Activated gamma-delta T cell treated with anti-CD3 and anti-CD28 coated beads, Interleukin-2, amount 50 U/mL, for 16 hours (primary cell): ENCODE measurements at places on chromosomes 1 and 21.

- DNase-seq: no peak
Observed at GRCh38 chr1:76942549-76942948, 75.3 kb downstream of the ST6GALNAC5 start.

- DNase-seq: no peak
Observed at GRCh38 chr1:234626391-234626790, 16.4 kb upstream of the IRF2BP2 start.

DNA sequence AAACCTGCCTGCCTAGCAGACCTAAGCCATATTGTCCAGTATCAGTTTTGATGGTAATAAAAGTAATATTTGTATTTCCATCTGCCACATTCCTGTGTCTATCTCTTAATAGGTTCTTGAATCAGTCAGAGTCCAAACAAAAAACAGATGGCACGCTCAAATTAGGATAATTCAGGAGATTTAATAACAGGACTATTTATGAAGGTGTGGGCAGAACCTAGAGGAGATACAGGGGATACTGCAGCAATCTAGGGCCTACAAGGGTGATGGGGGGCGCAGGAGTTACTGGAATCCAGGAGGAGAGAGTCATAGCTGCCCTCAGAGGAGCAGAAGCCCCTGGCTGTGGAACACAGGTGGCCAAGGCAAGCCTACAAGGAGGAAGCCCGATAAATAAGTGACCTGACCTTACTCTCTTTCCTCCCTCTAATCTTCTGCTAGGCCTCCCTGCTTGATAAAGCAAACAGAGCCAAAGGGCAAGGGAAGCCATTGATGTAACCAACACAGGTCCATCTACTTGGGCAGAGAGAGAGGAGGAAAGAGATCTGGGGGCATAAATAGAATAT, 11.9 kb upstream of the HYI start:
- no peak for DNase-seq

DNA sequence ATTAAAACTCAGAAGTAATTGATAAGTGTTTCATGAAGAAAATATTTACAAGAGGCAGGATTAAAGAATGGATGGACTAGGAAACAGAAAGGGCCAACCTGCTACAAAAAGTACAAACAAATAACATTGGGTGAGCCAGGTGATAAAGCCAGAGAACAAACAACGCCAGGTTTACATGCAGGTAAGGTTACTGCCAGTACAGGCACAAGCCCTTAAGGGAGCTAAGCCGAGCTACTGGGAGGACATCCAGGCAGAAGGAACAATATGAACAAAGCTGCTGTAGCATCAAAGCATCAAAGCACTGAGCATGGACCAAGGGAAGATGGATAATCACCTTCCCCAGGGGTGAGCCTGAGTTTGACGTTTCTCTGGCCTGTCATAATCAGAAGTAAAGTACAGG, 380.7 kb downstream of the SEC16B start:
- DNase-seq: no peak

DNA sequence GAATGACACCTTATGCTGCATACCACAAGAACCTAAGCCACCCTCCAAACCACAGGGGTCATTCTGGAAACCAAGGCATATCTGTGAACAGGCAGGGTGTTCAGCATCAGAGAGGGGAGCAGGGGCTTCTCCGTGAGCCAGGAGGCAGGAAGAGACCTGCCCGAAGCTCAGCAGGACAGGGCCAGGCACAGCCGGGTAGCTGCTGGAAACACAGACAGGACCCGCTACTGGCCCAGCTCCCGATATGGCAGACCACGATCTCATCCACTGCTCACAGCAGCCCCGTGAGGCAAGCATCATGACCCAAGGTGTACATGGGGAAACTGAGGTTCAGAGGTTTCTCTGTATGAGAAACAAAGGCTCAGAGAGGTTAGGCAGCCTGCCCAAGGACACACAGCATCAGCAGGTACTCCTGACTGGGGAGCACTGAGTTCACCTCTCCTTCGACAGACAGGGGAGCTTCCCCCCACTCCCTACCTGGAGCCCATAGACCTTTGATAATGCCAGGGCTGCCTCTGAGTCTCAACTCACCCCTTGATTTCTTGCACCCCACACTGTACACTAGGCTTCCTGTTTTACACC, 317.7 kb downstream of the MATN1 start:
- no peak for DNase-seq

DNA sequence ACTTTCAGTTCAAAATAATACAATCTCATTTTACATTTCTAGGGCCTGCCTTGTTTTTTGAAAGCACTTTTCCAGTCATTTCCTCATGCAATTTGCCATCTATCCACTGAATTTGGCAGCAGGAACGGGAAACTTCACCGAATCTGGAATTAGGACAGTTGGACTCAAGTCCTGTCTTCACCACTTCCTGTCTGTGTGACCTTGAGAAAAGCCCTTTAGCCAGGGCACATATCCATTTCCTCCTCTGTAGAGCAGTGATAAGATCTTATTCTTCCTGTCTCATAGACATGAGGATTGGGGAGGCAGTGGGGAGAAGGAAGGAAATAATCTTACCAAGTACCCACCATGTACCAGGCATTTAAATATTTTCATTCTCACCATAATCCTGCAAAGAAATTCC, 12.0 kb downstream of the VAV3 start:
- no peak for DNase-seq

DNA sequence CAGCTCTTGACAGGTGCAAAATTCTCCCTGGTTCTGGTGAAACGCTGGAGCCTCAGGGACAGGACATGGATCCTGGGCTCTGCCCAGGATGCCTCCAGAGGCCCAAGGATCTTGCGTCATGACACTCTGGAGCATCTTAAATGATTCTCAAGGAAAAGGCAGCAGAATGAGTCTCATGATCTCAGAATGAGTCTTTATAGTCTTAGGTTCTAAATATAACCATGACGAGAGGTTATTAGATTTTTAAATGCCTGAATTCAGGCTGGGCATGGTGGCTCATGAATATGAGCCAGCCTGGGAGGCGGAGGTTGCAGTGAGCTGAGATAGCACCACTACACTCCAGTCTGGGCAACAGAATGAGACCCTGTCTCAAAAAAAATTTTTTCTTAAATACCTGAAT, 55.5 kb downstream of the ECE1 start:
- DNase-seq: no peak

GRCh38 chr1:218683242-218683641, 338.1 kb downstream of the TGFB2 start:
- DNase-seq: no peak

GRCh38 chr1:198747127-198747526, 108.3 kb downstream of the PTPRC start:
- DNase-seq: no peak

DNA sequence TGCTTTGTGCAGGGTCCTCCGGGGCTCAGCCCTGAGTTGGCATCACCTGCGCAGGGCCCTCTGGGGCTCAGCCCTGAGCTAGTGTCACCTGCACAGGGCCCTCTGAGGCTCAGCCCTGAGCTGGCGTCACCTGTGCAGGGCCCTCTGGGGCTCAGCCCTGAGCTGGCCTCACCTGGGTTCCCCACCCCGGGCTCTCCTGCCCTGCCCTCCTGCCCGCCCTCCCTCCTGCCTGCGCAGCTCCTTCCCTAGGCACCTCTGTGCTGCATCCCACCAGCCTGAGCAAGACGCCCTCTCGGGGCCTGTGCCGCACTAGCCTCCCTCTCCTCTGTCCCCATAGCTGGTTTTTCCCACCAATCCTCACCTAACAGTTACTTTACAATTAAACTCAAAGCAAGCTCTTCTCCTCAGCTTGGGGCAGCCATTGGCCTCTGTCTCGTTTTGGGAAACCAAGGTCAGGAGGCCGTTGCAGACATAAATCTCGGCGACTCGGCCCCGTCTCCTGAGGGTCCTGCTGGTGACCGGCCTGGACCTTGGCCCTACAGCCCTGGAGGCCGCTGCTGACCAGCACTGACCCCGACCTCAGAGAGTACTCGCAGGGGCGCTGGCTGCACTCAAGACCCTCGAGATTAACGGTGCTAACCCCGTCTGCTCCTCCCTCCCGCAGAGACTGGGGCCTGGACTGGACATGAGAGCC, 22.7 kb downstream of the COL6A1 start:
- DNase-seq: no peak

- no peak for DNase-seq
Observed at GRCh38 chr1:172928412-172928811, 122.3 kb downstream of the TNFSF18 start.

DNA sequence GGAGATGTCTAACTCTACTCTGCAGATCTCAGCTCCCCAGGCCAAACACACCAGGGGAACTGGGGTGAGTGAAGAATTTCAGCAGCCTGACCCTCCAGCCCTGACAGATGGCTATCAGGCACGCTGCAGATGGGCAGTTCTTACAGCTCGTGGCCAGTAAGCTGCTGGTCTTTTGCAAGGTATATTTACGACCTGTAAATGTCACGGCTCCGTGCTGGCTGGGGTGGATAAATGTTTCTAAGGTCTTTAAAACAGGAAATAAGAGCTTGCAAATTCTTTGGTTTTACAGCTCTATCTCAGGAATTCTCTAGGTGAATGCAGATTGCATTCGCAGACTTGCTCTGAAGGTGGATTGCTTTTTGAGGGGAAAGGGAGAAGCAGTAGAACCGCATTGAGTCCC, 10.1 kb downstream of the DOP1B start:
- DNase-seq: no peak

DNA sequence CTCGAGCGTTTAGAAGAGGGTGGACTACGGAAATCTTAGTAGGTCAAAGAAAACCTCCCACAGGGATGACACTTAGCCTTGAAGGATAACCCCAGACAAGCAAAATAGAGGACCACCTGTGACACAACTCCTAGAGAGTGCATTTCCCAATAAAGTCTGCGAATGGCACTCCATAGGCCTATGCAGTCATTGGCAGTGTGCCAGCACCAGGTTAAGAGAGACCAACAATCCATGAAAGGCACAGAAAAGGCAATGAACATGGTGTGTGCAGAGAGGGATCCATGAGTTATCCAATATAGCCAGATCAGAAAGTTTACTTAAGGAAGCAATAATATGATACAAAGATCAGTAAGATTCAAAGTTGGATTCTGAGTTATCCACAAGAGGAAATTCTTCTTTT, 45.2 kb upstream of the FMO2 start:
- DNase-seq: no peak

DNA sequence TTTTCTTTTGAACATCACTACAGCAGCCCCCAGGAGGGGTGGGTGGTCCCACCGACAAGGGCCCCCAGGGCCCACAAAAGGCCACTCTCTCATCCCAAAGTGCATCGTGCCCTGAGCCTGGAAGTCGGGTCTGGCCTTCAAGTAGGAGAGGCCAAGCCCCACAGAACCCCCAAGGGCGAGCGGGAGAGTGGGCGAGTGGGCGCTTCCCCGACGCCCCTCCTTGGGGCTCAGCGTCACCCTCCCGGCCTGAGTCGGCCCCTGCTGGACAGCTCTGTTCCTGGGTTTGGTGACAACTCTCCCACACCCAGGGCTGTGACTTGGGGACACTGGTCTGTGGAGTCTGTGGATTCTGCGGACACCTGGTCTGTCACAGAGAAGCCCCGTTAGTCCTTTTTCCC, 42.2 kb upstream of the COL18A1 start:
- no peak for DNase-seq

DNA sequence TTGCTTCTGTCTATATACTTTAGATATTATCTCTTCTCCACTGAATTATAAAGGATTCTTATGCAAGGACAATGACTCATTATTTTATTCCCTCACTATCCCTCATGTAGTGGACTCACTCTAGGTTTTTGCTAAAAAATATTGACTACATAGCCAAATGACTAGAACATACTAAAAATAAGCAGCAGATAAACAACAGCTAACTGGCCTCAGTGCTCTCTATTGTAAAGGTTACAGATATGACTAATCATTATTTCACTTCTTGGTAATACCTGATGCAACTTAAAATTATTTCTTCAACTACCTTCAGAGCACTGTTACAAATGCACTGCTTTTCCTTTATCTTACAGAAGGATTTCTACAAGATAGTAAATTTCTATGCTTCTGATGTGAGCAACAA, 147.6 kb upstream of the DEPDC1 start:
- DNase-seq: no peak

DNA sequence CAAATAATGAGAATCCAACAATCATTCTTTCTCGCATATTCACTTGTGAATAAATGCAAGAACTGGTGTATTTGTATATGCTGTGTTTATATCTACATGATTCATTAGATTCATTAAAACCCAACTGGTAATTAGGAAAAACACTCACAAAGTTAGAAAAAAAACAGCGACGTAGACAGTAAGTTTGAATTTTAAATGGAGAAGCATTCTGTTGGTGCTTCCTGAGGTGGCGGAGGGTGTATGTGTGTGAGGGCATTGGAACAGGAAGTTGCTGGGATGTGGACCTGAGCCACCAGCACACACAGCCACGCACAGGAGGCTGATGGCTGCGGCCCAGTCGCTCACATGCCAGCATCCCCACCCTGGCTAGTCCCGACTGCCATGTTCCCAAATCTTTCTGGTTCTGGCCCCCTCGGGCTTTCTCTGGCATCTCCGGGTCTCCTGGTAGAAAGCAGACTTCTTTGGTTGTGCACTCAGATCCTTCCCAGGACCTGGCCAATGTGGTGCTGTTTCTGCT, 121.6 kb upstream of the IRF2BP2 start:
- DNase-seq: no peak

DNA sequence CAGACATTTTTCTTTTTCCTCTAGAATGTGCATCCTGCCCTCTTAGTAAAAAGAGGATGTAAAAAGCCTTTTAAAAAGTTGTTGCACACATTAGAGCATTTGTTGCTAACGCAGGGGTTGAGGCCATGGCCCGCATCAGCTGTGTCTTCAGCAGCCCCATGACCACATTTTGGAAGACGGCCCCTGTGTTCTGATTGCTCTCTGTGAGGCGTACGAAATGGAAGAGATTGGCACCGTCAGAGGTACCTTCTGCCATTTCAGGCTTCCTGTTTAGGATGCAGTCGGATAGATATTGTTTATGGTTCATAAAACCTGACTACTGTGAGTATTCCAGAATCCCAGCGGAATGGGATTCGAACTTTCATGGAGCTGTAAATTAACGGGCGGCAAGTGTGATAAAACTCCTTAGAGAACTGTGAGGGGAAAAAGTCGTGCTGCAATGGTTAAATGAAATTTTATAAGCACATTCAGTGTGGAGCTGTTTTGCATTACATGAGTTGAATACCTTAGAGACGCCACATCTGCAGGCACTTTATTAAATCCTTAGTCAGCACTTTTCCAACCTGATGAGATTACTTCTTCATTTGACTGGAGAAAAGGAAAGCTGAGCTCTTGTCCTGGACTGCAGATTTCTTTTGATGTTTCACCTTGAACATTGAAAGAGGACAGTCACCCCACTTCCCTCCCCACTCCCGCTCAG, 273.9 kb downstream of the TM2D1 start:
- DNase-seq: no peak

GRCh38 chr1:20538227-20538626, 14.1 kb upstream of the FAM43B start:
- DNase-seq: no peak

DNA sequence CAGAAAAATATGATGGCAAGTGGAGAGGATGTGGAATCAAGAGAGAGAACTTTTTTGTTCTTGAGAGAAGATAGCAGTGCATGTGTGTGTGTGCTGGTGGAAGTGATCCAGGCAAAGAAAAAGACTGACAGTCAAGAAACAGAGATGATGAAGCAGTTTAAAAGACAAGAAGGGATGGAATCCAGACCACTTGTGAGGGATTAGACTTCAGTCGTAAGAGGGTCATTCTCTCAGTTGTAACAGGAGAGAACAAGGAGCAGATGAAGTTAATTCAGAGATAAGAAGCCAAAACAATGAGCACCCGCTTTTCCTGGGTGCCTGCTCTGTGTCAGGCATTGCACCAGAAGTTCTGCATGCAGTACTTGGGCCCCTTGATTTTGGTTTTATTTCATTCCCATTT, 76.6 kb downstream of the RNF220 start:
- DNase-seq: no peak

GRCh38 chr1:181206979-181207790, 118.7 kb downstream of the IER5 start:
- DNase-seq: no peak
